ENCODE measurements at places on chromosomes 12 and 14.
A peak's percentile ranks its signal among the peaks of the same experiment; 100 is the strongest.

- no peak for ATAC-seq
Measured at GRCh38 chr12:26833743-26834490, 923 bp upstream of the ITPR2 start.

DNA sequence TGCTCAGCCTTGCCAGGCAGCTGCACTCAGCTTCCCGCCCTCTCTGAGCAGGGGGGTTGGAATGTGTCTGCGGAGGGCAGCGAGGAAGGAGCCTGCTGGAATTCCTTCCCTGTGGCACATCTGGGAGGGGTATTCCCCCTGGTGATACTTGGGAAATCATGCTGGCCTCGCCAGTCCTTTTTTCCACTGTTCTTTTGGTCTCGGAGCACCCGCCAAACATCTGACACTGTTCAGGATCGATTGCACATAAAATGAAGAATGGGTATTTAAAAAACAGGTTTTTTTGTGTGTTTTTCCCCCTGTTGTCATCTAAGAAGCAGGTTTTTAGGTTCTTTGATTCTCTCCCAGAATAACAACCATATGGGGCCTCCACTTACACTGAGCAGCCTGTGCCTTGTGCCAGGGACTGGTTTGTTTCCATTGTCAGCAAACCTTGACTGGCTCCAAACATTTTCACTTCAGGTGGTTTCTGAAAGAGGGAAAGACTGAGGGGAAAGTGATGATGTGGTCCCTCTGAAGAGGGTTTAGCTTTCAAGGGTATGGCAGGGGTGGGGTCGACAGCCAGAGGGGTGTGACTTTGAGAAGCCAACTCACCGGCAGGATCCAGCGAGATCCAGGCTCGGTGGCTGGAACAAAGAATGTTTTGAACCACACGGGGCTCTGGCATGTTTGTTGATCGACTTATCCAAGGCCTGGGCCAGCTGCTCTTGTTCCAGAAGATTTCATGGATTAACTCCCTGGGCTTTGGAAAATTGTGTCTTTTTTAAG is 215.1 kb downstream of the CACNA1C start:
- no peak for ATAC-seq

- peak; percentile 29 for ATAC-seq
Measured at GRCh38 chr14:70907996-70908934, 1.0 kb downstream of the PCNX1 start.

- ATAC-seq: peak; percentile 96
Measured at GRCh38 chr12:56836800-56837663, 73.9 kb downstream of the HSD17B6 start.

DNA sequence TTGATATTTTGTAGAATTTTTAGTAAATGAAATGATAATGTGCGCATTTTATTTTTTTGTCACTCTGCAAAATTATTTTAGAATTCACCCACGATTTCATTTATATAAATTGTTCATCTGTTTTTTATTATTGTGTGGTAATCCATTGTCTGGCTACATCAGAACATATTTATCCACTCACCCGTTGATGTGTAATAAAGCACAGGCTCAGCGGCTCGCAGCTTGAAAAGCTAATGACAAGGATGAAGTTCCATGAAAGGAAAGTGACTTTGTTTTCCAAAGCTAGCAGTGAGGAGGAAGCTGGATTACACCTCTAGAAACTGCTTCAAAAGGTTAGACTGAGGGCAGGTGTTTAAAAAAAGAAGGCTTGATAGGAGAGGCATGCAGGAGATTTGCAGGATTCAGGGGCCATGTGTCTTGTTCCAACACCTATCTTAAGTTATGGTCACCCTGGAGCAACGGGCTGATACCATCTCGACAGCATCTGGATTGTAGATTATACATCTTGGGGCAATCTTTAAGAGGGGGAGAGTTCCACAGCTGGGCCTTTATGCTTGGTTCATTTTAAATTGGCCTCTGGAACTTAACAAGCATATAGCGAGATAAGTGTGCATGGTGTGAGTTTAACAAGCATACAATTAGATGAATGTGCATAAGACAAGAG is 194.1 kb downstream of the TMTC3 start:
- no peak for ATAC-seq

GRCh38 chr12:30926243-30927221 is at the start of gene TSPAN11:
Gene TSPAN11 (plus strand): TSS chr12:30926748. CDS start chr12:30953992, 27,244 bp downstream.
- no peak for ATAC-seq

DNA sequence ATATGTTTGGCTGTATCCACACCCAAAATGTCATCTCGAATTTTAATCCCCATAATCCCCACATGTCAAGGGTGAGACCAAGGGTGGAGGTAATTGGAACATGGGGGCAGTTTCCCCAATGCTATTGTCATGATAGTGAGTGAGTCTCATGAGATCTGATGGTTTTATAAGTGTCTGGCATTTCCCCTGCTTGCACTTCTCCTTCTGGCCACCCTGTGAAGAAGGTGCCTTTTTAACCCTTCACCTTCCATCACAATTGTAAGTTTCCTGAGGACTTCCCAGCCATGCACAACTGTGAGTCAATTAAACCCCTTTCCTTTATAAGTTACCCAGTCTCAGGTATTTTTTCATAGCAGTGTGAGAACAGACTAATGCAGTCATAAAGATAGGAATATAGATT is 216.7 kb upstream of the SSTR1 start:
- no peak for ATAC-seq

- ATAC-seq: no peak
Measured at GRCh38 chr12:119683413-119683812, 15.5 kb downstream of the PRKAB1 start.

GRCh38 chr14:106811162-106811561 is 1284.8 kb downstream of the TMEM121 start:
- no peak for ATAC-seq

DNA sequence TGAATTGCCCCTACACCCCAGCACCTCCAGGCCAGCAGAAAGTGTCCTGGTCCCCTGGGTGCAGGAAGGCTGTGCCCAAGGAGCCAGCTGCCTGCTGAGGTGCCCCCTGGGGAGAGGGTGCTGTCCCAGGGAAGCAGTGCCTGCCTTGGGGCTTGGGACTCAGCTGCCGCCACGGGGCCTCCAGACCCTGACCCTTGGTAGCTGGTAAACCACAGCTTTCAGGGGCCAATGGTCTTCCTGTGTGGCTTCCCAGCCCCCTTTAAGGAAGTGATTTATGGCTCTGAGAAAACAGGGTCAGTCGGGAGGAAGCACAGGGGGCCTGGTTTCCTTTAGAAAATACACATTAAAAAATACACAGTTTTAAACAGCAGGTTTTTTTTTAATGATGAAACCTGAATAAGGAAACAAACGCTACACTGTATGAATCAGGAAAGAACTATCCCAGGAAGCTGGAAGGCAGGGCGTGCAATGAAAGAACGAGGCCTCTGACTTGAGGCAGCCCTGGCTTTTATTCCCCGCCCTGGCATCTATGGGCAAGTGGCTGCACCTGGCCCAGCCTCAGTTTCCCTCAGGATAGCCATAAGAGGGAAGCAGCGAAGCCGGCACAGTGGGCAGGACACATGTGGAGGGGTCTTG is 40.6 kb upstream of the EML1 start:
- ATAC-seq: no peak

GRCh38 chr12:102120564-102120873 is 536 bp downstream of the PARPBP start:
- ATAC-seq: no peak

- no peak for ATAC-seq
Measured at GRCh38 chr12:59559696-59560095, 36.1 kb upstream of the SLC16A7 start.

DNA sequence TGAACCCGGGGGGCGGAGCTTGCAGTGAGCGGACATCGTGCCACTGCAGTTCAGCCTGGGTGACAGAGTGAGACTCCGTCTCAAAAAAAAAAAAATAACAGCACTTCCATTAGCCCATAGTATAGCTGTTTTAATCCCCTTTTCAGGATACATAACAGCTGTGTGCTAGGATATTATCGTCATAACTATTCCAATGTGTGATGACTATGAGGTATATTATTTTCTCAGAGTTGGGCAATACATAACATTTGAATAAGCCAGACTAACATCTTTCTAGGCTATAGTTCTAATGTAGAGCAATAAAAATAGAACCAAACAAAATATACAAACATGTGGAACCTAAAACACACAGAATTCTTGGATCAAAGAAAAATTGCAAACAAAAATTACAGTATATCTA is 57.1 kb downstream of the MARK3 start:
- ATAC-seq: no peak
